ENCODE measurements at places on chromosomes 13 and 19.

DNA sequence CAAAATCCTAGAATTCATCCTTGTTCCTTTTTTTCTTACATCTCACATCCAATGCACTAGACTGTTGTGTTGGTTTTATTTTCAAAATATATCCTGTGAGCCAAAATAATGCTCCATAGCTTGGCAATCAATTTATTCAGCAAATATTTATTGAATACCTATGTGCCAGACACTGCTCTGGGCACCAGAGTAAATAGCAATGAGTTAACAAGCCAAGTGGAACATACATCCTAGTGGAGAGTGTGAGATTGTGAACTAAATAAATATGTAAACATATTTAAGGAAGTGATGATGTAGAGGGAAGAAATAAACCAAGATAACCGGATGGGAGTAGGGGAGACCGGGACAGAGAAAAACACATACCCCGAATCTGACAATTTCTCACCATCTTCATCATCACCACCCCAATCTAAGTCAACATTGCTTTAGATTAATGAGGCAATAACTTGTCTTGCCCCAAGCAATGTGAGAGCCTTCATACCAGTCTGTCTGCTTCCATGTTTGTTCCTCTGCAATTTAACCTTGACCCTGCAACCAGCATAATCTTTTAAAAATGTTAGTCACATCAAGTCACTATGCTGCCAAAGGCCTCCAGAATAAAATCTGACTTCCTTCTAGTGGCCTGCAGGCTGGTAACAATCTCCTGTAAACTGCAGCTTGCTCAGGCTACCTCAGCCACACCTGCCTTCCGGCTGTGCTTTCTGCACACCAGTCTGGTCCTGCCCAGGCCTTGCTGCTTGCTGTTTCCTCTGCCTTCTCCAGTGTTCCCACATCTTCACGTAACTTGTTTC is 199.2 kb downstream of the DLEU7 start:
- no peak for DNase-seq

DNA sequence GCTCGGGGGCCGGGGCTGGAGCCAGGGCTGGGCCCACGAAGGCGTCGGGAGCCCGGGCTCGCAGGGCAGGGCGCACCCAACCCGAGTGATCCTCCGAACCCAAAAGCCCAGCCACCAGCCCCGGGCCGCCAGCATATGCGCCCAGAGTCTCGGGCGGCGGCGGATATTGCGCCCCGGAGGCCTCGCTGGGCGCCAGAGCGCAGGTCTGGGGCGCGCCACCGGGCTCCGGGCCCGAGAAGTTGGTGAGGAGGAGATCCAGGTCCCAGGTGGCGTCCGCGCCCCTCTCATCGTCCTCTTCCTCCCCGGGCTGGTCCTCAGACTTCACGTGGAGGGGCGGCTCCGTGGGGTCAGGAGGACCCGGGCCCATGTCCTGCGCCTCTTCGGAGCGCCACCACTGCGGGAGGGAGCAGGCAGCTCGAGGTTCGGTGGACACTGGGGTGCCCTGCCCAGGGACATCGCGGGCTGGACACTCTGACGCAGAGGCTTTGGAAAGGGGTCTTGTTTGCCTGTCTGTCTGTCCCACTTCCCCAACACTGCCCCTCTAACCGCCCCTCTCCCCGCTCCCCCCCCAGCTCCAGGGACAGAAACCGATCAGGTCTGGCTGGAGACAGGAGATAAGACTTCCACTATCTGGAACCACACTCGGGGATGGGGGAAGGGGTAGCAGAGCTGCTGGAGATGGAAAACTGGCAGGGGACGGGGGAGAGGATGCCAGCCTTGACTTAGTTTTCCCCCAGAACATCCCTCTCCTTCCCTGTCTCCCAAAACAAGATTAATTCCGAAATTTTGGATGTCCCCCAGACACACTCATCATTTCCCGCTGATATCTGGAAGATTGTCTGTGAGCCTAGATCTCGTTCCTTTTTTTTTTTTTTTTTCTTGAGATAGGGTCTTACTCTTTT is 1.0 kb downstream of the KLF1 start:
- DNase-seq = no peak

GRCh38 chr19:13089139-13089856 is 13.4 kb downstream of the LYL1 start:
- no peak for DNase-seq

- DNase-seq = no peak
Observed at GRCh38 chr19:35099897-35100275, 15.7 kb upstream of the FXYD3 start.

- DNase-seq = no peak
Observed at GRCh38 chr13:50417597-50417996, 402.4 kb downstream of the KCNRG start.

DNA sequence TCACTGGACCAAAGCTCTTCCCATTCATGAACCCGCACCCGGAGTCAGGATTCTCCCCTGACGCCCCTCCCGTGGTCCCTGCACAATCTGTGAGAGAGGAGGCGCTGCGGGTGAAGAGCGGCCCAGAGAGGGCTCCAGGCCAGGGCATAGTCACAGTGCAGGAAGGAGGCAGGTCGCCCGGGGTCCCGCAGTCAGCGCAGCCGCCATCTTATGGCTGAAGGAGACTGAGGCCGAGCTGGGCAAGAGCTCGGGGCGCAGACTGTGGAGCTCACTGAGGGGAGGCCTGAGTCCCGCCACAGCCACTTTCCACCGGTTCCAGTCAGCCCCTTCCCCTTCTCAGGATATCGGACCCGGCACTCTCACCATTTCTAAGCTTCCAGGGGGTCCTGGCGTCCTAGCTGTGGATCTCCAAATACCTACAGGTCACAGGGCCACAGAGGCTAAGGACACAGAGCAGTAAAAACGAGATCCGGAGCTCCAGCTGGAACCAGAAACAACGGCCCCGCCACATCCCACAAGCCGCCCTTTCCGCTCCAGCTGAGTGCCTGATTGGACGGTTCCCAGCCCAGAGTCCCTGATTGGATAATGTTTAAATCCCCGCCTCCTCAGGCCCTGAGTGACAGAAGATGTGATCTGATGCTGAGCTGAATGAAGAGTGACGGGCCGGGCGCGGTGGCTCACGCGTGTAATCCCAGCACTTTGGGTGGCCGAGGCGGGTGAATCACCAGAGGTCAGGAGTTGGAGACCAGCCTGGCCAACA is at the start of gene ZNF99:
TSS of gene ZNF99 (minus strand) at position 501 of the 760 bp plus-strand sequence. CDS start at position 366, 135 bp downstream.
- no peak for DNase-seq

GRCh38 chr19:8334458-8335342 is 8.4 kb downstream of the KANK3 start:
- no peak for DNase-seq

GRCh38 chr13:99431927-99432608 is 69.2 kb upstream of the TM9SF2 start:
- DNase-seq = no peak

GRCh38 chr13:30466841-30467252 is 1.1 kb upstream of the HMGB1 start:
- DNase-seq = no peak

- no peak for DNase-seq
Observed at GRCh38 chr19:17348700-17349099, 11.3 kb downstream of the GTPBP3 start.

DNA sequence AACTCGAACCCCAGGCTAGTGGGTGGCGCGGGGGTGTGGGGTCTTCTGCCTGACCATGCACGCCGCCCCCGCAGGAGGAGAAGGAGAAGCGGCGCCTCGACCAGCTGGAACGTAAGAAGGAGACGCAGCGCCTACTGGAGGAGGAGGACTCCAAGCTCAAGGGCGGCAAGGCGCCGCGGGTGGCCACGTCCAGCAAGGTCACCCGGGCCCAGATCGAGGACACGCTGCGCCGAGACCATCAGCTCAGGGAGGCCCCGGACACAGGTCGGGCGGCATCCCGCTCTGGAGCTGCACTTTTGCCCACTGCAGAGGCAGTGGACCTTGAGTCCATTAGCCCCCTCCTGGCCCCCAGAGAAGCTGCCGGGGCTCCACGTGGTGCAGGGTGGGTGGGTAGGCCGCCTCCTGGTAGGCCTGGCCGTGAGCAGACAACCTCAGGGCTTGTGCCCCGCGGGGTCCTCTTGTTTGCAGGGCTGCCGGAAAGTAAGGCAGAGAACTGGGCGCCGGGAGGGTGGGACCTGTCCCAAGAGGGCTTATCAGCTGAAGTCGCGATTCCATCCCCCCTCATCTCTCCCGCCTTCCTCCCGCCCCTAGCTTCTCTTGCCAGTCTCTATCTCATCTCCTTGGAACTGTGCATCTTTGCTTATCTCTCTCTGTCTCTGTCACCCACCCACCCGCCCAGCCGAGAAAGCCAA is 9.9 kb downstream of the CCDC124 start:
- no peak for DNase-seq

GRCh38 chr19:12754465-12755196 is 3.0 kb downstream of the BEST2 start:
- DNase-seq = no peak

GRCh38 chr13:58018865-58019264 is 387.3 kb downstream of the PCDH17 start:
- DNase-seq = peak; percentile 89

DNA sequence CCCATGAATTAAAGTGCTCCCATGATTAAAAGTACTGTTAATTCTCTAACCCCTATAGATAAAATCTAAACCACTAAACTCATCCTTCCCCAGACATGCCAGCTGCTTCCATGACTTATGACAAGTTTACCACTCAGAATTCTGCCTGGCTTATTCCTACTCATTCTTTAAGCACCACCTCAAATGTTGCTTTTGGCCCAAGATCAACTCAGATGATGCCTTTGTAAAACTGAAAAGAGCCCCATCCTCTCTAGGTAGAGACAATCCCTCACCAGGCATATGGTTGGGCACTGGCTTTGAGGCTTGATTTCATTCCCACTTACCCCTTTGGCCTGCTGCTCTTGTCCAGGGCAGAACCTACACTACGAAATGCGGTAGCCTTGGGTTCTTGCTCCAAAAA is 250.0 kb downstream of the DNAJC15 start:
- DNase-seq = no peak

Data from NCI-H187 treated with DMSO at 0.1 percent for 48 hours (cell line).